ENCODE measurements at places on chromosomes 13 and 19.

DNA sequence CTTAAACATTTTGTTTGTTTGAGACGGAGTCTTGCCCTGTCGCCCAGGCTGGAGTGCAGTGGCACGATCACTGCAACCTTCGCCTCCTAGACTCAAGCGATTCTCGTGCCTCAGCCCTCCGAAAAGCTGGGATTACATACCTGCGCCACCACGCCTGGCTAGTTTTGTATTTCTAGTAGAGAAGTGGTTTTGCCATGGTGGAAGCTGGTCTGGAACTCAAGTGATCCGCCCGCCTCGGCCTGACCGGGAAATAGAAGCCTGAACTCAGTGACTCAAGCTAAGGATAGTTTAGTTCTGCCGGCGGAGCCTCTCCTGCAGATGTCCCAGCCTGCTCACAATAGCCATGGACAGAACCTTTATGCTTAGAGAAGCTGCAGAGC lies 53.0 kb upstream of the ZNF254 start:
- peak; percentile 37 for DNase-seq

GRCh38 chr19:1874554-1875185 lies 10.6 kb downstream of the ABHD17A start:
- no peak for DNase-seq

GRCh38 chr19:35194012-35194984 lies 34.2 kb downstream of the FAM187B start:
- DNase-seq: no peak

- DNase-seq: no peak
Measured at GRCh38 chr13:19567820-19568534, 6.6 kb upstream of the TPTE2 start.

DNA sequence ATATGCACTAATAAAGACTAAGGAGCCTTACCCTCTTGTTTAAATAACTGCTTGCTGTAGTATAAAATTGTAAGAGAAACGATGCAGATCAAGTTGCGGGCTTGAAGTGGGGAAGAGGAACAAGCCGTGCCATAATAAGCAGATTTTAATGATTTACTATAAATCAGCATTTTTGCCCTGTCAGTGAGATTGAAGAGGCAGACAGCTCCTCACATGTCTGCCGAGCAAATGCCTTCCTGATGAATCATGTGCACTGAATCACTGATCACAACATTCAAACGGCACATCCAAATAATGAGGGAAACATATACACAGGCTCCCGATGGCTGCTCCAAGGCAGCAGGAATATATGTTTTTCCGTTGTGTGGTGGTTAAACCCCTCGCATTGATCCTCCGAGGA lies 282.9 kb downstream of the TSHZ3 start:
- DNase-seq: no peak

GRCh38 chr19:6402837-6403608 lies 10.1 kb upstream of the GTF2F1 start:
- DNase-seq: peak; percentile 86

- no peak for DNase-seq
Measured at GRCh38 chr13:94270556-94270955, 208.9 kb downstream of the DCT start.

- no peak for DNase-seq
Measured at GRCh38 chr19:54873990-54874389, at the start of gene FCAR. Gene FCAR, plus strand, starts transcription at chr19:54874235. Its CDS starts 55 bp downstream, at chr19:54874290.

- no peak for DNase-seq
Measured at GRCh38 chr19:2312820-2313501, 5.0 kb upstream of the LINGO3 start.

GRCh38 chr19:30150626-30151025 lies 208.6 kb downstream of the URI1 start:
- DNase-seq: no peak

GRCh38 chr13:54845351-54845965 lies 1816.8 kb downstream of the OLFM4 start:
- DNase-seq: no peak

DNA sequence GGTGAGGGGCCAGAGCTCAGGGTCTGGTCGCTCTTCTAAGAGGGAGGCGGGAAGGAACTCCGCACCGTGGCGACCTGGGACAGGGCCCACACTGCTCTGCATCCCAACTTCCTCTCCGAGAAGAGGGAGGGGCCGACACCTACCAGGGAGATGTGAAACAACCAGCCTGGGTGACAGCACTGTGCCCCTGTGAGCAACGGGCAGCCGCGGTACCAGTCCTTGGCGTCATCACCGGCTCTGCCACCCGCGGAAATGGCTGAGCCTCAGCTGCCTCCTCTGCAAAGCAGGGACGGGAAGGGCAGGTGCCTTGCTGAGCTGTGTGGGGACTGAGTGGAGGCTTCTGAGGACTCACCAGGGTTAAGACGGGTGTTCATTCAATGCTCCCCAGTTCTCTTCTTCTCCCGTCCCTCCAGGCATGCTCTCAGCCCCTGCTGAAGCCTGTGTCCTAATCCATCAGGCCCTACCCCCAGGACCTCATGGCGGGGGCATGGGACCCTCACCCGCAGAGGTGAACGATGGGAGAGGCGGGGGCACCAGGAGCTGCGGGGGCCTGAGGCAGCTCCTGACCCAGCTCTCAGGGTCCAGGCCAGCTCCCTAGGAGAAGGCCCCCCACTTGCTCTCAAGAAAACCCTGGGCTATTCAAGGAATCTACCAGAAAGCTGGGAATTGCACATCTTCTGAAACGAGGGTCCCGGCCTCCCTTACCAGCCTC lies 9.3 kb downstream of the ZNF787 start:
- DNase-seq: peak; percentile 86

GRCh38 chr19:3398114-3398899 lies 31.9 kb downstream of the NFIC start:
- DNase-seq: peak; percentile 66

DNA sequence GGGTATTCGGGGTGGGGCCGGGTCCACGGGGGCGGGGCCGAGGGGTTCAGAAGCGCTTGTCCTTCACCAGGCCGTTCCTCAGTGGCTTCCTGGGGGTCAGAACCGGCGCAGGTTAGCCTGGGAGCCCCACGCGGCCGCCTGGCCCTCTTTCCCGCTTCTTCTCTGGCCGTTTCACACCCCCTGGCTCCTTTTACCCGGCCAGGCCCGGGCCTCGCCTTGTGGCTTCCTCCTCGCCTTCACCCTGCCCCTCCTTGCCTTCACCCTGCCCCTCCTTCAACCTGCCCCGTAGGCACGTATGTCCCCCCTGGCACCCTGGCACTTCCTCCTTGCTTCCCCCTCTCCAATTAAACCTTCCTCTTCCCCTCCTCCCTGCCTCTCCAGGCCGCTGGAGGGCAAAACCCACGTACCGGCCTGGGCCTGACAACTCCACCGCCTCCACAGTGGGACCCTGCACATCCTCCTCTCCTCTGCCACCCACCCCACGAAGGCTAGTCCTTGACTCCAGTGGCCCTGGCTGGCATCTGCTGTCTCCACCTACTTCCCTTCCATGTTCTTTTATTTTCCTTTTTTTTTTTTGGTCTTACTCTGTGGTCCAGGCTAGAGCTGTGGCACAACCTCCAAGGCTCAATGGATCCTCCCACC lies 25.3 kb downstream of the CERS1 start:
- no peak for DNase-seq

DNA sequence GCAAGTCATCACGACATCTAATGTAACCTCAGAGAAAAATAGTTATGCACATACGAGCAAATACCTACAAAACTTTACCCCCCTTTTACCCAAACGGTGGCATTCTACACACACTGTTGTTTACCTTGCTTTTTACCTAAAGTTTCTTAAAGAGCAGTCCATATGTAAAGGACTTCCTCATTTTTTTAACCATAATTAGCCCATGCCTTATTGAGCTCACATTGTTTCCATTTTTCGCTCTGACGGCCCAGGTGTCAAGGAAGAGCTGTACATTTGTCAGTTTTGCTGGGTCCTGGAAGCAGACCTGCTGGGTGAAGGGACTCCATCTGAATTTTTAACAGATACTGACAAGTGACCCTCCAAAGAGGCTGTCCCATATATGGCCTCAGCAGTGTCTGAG lies 89.4 kb downstream of the STK24 start:
- no peak for DNase-seq

- peak; percentile 51 for DNase-seq
Measured at GRCh38 chr19:14556662-14557188, 15.1 kb downstream of the NDUFB7 start.

GRCh38 chr13:41458761-41459431 lies 1.5 kb downstream of the RGCC start:
- DNase-seq: peak; percentile 64

GRCh38 chr13:99730403-99730802 lies 229.1 kb downstream of the TM9SF2 start:
- DNase-seq: no peak

- no peak for DNase-seq
Measured at GRCh38 chr19:42140125-42140754, 8.0 kb upstream of the POU2F2 start.

DNA sequence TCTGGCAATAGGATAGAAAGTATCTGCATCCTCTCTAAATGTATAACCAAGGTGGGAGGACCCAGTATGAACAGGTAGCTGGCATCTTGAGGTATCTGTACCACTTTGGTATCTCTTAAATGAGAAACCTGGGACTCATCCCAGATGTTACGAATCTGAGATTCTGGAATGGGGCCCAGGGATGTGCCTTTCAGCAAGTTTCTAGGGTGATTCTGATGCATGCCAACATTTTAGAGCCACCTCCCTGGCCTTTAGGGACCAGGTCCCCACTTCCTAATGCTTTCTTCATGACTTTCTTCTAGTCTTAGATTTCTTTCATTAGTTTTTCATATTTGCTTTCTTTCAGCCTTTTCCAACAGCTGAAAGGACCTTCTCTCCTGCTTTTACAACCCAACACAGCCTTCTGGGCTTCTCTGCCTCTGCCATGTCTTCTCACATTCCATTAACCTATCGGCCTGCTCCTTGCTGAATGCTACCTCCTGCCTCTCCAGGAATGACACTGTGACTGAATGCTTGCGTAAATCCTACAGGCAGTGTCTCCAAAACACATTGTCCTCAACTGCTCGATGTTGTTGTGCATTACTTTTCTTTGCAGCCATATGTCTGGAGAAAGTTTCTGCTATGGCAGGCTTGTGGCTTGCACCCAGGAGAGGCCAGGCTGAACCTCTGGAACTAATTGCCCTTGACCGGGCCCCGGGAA lies 284.0 kb downstream of the DNAJC15 start:
- DNase-seq: no peak

DNA sequence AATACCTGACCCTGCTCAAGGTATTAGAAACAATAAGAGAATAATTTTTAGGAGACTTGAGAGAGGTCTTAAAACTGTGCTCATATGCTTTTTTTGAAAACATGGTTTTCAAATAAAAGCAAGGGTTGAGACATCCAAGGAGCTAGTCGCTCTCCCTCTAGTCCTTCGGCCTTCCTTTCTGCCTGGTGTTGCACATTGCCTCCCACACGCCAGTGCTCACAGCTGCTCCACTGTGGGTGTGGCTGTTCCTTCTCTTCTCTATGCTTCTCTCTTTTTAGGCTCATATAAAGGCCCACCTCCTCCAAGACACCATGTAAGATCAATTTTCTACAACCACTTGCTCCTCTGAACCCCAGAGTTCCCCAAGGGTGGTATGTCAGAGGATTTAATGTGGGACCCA lies 352.6 kb downstream of the ENOX1 start:
- no peak for DNase-seq

- DNase-seq: no peak
Measured at GRCh38 chr19:57812226-57812625, 2.5 kb downstream of the ZNF552 start.

GRCh38 chr13:28333204-28333881 lies 161.6 kb downstream of the FLT1 start:
- no peak for DNase-seq

DNA sequence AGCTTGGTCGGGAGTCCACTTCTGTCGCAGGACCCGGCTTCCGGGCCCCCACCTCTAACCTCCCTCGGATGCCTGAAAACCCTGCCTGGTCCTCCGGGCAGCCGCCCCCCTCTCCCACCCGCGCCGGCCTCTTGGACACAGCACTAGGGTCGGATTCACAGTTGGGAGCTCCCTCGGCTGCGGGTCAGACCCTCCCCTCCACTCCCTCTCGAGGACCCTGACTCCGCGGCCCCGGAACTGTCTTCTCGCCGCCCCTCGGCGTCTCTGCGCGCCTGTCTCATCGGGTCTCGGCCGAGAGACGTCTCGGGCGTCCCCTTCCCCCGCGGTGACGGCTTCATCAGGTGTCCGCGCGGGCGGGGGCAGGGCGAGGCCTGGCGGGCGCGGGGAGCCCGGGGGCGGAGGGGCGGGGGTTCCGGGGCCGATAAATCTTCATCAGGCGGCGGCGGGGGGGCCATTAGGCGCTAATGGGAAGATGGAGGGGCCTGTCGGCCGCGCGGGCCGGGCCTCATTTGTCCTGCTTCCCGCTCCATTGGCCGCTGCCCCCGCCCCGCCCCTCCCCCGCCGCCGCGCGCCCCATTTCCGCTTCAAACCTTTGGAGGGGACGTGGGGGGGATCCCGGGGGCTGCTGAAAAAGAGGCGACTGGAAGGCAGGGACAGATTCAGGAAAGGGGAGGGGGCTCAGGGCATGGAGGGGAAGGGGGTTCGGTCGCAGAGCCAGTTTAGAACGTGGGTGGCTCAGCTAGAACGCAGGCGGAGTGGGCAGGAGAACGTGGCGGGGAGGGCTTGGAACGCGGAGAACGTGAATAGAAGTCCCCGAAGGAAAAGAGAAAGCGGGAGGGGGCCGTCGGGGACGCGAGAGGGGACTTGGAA lies 11.8 kb upstream of the ERFL start:
- peak; percentile 78 for DNase-seq

- DNase-seq: no peak
Measured at GRCh38 chr19:7968796-7969554, 25.5 kb upstream of the TIMM44 start.

GRCh38 chr19:18665771-18666202 lies 17.7 kb upstream of the CRTC1 start:
- no peak for DNase-seq

GRCh38 chr13:72559716-72560115 lies 167.7 kb downstream of the MZT1 start:
- DNase-seq: no peak

GRCh38 chr13:101700598-101700997 lies 248.1 kb downstream of the ITGBL1 start:
- DNase-seq: no peak

- no peak for DNase-seq
Measured at GRCh38 chr19:16316506-16316882, 8.1 kb upstream of the KLF2 start.

GRCh38 chr13:49636705-49637104 lies 8.4 kb downstream of the ARL11 start:
- DNase-seq: no peak

DNA sequence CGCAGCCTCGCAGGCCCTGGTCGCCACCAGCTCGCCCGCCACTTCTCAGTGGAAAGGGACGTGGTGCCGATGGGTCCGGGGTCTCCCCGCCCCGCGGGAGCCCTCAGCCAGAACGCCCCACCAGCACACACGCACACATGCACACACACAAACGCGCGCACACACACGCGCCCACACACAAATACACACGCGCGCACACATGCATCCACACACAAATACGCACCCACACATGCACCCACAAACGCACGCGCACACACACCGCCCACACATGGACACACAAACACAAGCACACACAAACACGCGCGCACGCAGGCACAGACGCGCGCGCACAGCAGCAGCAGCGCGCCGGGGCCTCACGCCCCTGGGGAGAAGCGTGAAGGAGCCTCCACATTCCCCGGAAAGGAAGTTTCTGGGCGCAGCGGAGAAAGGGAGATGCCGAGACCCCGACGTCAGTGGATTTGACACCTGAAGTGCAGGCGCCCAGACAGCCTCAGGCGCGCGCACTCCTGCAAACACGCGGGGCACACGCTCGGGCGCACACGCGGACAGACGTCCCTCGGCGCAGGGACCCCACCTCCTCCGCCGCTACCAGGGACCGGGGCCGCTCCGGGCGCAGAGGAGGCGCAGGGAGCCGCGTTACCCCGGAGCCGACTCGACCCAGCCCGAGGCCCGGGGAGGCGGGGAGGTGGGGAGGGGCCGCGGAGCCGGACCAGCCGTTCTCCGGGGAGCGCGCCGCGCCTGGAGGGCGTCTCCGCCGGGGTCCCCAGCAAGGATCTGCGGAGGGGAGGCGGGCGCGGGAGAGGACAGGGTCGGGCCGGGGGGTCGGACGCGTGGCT lies 622 bp downstream of the RASA3 start:
- DNase-seq: peak; percentile 52
